GM10248 (cell line): ENCODE measurements at places on chromosomes 7 and 10.

- no peak for DNase-seq
Measured at GRCh38 chr7:27344471-27344870, 101.9 kb downstream of the EVX1 start.

GRCh38 chr10:79102498-79102874 lies 33.7 kb downstream of the ZMIZ1 start:
- no peak for DNase-seq

DNA sequence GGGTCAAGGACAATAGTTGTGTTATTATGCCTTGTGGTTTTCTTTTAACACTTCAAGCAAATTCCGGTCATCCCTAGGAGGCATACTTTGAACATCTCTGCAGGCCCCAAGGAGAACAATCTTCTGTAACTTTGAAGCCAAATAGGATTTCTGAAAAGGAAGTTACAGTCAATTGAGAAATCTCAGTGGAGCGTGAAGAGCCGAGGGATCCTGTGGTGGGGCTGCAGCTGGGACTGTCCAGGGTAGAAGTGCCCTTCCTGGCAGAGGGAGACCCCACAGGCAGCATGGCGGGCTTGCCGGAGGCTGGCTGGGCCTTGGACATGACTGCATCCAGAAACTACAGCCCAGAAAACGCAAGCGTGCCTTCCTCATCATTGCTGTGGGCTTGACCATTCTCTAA lies 179.7 kb downstream of the PTPN20 start:
- DNase-seq = no peak

GRCh38 chr10:30701451-30702173 lies 72.1 kb upstream of the LYZL2 start:
- peak; percentile 48 for DNase-seq

DNA sequence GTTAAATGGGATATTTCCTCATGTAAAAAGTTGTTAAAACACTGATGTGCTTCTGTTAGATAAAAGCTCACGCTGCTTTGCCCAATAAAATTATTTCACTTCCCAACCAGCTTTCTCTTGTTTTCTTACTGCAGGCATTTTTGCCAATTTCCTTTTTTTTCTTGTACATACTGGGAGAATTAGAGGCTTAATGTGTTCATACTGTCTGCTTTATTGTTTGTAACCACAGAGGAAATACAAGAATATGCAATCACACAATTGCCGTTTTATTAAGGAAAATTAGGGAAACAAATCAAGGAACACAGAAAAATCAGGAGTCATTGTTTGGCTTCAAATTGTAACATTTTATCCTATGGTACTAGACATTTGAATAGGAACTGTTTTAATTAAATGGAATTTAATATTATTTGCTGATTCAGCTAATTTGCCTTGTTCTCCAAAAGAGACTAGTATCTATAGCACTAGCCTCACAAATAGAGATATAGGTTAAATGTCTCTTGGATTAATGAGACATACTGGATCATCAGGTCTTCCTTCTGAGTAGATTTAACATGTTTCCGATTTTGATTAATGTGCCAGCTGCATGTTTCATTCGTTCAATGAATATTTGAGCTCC lies 6.4 kb upstream of the VWA2 start:
- DNase-seq = no peak

GRCh38 chr7:85521108-85521694 lies 334.3 kb upstream of the SEMA3D start:
- DNase-seq = no peak

GRCh38 chr10:85620807-85621206 lies 745.8 kb downstream of the GRID1 start:
- no peak for DNase-seq

GRCh38 chr10:132962623-132963429 lies 20.5 kb upstream of the CFAP46 start:
- DNase-seq = no peak

GRCh38 chr7:27175626-27176523 lies 1.8 kb upstream of the HOXA10 start:
- no peak for DNase-seq

GRCh38 chr7:75762350-75762917 lies 9.6 kb downstream of the CCL26 start:
- peak; percentile 80 for DNase-seq

- DNase-seq = no peak
Measured at GRCh38 chr10:32454148-32454547, 8.2 kb downstream of the CCDC7 start.

DNA sequence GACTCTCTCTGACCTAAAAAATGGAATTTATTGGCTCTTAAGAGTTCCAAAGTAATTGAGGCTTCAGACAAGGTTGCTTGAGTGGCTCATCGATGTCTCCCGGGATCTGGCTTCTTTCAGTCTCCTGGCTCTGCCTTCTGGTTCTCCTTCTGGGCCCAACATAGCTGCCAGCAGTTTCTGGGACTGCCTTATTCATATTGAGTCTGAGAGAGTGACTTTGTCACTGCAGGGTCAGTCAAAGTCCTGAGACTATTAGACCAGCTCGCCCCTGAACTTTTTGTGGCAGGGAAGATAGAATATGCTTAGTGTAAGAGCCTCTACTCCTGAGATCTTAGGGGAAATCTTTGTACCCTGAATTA lies 94.0 kb downstream of the MMRN2 start:
- no peak for DNase-seq
